ENCODE measurements at places on chromosomes 4 and X.

DNA sequence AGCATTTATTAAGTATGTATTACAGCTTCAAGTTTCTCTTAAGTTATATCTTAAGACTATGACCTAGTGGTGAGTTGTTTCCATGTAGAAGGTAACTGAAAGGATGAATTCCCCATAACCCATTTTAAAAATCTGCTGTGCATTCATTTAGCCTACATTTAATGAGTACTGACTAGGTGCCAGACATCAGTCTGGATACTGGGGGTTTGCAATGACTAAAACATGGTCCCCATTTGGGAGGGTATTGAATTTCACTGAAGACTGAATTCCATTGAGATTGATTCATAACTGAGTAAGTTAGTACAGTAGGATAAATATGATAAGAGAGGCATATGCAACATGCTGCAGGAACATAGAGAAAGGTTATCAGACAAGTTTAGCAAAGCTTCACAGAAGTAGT is 241.5 kb downstream of the FRAS1 start:
- DNase-seq = no peak

DNA sequence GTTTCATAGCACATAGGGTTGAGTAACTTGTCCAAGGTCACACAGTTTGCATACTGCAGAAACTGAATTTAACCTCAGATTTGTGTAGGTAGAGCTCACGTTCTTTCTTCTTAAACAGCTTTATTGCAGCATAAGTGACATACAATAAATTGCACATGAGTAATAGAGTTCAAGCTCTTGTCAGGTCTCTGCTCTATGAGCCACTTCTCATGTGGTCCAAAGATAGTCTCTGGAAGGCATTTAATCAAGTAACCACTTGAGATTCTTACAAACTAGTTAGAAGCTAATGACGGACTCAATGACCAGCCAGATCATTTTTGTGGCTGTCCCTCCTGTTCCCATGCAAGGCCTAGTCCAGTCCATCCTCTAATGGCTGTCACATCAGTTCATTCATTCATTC is 68.9 kb downstream of the MAOB start:
- DNase-seq = no peak

DNA sequence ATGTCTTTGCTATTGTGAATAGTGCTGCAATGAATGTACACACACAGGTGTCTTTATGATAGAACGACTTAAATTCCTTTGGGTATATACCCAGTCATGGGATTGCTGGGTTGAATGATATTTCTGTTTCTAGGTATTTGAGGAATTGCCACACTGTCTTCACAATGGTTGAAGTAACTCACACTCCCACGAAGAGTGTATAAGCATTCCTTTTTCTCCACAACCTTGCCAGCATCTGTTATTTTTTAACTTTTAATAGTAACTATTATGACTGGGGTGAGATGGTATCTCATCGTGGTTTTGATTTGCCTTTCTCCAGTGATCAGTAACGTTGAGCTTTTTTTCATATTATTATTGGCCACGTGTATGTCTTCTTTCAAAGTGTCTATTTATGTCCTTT is 17.6 kb upstream of the DCUN1D4 start:
- DNase-seq = no peak

DNA sequence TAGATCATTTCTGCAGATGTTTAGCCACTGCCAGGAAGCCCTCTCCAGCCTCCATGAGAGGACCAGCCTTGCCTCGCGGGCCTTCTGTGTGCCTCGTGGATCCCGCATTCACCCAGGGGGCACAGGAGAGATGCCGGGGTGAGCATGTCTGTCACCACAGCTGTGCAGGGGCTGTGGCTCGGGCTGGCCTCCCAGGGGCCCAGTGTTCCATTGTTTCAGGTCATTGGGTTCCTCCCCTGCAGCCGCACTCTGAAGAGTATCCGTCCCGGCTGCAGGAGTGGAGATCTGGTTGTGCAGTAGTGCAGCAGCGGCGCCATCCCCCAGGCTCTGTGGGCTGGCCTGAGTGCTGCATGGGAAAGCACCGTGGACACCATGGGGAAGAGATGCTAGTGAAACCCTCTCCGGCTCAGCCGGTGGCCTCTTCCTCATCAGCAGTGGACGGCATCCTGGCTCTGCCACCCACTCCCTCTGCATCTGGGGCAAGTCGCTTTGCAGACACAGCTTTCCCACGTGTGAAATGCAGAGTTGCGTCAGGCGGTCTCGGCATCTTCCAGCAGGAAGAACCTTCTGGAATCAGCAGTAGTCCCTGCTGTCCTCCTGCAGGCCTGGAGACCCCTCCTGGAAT is 29.1 kb downstream of the TBC1D14 start:
- DNase-seq = no peak

DNA sequence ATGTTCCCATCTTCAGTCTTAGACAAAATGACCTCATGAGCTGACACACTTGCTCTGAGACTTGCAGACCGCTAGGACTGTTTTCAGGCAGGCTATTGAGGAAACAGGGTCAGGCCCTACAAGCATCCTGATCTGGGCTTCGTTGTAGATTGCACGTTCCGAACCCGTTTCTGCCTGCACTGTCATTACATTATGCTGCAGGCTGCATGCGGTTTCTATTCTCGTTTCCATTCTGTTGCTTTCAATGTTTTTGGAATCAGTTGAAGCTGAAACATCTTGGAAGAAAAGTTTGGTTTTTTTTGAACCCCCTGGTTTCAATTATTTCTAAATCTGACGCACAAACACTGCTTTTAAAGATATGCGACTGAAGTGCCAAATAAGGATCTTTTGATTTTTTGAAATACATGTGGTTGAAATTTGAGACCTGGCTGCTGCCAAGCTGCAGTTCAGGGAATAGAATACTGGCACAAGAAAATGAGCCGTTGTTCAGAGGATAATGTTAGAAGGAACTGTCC is 716.1 kb upstream of the INTU start:
- DNase-seq = no peak

- DNase-seq = no peak
Observed at GRCh38 chrX:152575331-152575730, 62.4 kb upstream of the GABRQ start.

GRCh38 chrX:43940816-43941474 is 32.2 kb downstream of the NDP start:
- DNase-seq = no peak

DNA sequence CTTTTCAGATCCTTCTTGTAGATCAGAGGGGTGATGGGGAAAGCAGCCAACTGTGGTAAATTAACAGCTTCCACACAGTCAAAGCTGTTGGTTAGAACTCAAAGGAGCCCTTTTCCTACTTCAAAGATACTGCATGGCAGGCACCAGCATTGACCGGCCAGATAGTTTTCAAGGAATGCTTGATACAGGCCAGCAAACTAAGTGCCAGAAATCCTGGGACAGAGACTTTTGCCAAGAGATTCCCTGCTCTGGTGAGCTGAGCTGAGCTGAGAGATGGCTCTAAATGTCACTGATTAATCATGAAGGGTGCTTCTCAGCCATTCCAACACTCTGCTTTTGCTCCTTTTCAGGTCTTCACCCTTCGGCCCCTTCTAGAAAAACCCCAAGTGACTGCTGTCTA is 131.6 kb upstream of the MED14 start:
- DNase-seq = no peak

- no peak for DNase-seq
Observed at GRCh38 chr4:120718979-120719566, 203.5 kb downstream of the PRDM5 start.

DNA sequence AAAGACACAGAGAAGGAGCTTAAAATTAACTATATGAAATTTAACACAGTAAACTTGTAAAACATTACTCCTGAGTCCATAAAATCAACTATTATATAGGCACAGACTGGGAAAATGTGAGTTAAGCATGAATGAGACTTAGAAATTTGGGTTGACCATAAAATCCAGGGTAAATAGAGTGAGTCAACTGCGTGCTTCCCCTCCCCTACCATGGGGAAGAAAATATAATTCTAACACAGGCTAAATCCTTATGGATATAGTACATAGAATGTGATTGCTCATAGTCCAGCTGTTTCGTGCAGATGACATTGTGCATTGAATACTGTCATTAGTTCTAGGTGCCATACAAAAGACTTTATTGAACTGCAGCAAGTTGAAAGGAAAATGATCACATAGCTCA is 42.2 kb downstream of the KLHL5 start:
- DNase-seq = no peak

DNA sequence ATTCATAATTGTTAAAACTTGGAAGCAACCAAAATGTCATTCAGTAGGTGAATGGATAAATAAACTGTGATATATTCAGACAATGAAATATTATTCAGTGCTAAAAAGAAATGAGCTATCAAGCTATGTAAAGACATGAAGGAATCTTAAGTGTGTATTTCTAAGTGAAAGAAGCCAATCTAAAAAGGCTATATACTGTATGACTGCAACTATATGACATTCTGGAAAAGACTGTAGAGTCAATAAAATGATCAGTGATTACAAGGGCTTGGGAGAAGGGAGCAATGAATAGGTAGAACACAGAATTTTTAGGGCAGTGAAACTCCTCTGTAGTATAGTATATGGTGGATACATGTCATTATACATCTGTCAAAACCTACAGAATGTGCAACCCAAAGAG is 139.9 kb downstream of the FRYL start:
- no peak for DNase-seq

DNA sequence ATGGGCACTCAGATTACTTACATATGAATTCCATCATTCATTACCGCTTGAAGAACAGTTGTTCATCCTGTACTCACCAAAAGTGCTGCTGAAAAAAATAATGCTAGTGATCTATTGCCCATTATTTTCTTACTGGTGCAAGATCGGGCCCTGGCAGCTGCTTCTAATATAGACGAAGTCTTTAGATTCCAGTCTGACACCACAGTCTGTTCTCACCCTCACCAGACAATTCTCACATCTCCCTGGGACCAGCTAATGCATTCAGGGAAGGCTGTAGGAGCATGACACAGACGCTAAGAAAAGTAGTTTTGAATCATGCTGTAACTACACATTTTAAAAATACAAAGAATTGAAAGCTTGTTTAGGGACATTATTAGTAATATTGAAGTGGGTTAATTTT is 13.8 kb downstream of the GEMIN8 start:
- no peak for DNase-seq

GRCh38 chr4:11650801-11651596 is 222.3 kb upstream of the HS3ST1 start:
- DNase-seq = no peak

DNA sequence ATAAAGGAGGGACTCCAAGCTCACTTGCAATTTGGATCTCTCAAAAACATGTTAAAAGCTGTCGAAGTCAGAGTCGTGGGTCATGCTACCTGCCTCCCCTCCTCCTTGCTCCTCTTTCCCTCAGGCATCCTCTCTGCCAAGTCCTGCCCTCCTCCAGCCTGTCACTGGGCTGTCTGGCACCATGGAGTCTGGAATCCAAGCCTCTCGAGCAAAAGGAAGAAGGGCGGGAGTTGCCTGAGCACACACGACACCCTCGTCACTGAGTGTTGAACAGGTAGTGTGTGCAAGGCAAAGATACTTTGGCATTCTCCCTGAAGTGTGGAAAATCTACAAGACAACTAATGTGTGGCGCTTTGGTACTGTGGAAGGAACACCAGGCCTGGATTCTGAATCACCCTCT is 62.2 kb downstream of the HAUS3 start:
- no peak for DNase-seq

GRCh38 chr4:140019619-140020347 is 134.2 kb downstream of the MAML3 start:
- DNase-seq = no peak

DNA sequence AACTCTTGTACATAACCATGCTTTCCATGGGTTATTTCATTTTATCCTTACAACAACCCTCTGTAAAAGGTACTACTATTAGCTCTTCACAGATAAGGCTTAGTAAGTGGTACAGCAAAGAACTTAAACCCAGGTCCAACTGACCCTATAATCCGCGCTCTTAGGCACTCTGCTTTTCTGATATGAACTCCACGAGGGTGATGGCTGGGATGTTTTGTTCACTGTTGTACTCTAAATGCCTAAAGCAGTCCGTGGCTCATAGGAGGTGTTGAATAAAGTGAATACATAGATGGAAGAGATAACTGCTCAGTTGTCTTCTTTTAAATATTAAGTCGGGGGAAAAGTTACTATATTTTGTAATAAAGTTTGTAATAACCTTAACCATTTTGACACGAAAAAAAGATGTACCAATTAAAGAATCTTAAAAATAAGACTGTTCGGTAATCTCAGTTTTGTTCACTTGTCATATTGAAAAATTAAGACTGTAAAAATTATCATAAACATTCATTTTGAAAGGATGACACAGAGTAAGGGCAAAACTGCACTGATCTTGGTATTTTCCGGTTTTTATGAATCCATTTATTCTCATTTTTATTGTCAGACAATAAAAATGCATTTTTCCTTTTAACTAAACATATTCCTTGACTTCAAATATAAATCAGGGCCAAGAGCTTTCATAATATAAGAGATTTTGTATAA is 166.5 kb downstream of the FBXW7 start:
- no peak for DNase-seq

DNA sequence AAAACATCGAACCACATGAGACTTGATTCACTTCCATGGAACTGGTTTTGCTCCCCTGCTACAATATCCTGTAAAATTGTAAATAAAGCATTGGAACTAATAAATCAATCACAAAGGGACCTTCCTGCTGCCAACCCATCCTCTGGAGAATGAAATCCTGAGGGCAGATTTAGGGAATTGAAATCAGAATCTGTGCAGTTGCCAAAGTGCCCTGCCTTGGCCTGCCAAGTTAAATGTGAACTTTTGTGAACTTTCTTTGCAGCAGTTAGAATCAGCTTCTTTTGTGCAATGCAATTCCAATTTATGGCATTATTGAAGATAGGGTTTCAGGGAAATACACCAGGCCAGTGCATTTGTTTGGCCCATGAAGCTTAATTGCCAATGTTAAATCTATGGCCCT is 263.1 kb downstream of the PTTG2 start:
- DNase-seq = no peak

DNA sequence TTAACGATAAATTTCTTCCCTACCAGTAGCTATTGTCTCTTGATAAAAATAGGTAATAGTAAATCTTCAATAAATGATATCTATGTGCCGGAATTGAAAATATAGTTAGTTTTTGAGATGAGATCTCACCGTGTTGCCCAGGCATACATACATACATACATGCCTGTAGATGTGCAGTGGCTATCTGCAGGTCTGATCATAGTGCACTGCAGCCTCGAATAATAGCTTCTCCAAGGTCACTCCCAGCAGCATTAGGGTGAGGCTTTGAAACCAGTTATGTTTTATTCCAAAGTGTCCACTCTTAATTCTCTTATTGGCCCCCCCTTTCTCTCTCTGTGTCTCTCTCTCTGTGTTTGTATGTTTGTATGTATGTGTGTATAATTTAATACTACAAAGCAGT is 37.5 kb downstream of the ZFX start:
- no peak for DNase-seq

DNA sequence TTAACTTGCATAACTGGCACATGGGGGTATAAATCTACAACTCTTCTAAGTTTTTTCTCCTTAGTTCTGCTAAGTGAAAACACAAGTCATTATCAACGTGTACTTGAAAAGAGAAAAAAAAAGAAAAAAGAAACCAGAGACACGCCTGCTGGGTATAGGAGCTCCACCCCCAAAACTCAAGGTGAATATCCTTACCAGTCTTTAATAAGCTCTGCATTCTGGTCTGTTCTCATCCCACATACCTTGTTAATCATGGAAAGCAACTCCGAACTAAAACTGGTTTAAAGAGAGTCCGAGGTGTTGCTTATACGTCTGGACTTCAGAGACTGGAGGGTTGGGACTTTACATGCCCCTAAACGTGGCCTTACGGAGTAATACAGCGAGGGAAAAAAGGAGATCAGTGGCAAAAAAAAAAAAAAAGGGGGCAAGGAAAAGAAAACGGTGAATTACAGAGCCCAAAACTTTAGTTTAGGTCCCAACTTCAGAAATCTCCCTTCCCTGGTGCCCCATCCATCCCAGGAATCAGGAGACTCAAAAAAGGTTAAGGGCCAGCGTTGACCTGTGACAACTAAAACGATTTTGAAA is 1.0 kb downstream of the PGRMC2 start:
- DNase-seq = no peak
